ENCODE measurements at places on chromosomes 2 and 18.

GRCh38 chr2:62573137-62573731 lies 67.2 kb upstream of the TMEM17 start:
- no peak for DNase-seq

DNA sequence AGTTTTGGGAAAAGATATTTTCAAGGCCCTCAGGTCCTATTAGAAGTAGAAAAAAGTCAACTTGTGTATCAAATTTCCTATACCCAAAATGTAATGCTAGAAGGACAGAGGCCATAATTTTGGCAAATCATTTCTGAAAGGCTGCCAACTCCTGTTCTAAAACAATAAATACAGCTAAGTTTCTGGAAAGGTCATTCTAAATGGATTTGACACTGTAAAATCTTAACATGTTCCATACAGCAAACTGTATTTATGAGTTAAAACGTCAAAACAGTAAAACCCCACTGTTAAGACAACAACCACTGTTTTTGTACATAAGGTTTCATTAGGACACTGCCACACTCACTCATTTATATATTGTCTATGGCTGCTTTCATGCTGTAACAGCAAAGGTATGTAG lies 9.7 kb downstream of the FAM98A start:
- DNase-seq = no peak

GRCh38 chr18:55539240-55539639 lies 48.8 kb downstream of the TCF4 start:
- DNase-seq = no peak

GRCh38 chr18:13406736-13407135 lies 188.2 kb downstream of the LDLRAD4 start:
- no peak for DNase-seq

DNA sequence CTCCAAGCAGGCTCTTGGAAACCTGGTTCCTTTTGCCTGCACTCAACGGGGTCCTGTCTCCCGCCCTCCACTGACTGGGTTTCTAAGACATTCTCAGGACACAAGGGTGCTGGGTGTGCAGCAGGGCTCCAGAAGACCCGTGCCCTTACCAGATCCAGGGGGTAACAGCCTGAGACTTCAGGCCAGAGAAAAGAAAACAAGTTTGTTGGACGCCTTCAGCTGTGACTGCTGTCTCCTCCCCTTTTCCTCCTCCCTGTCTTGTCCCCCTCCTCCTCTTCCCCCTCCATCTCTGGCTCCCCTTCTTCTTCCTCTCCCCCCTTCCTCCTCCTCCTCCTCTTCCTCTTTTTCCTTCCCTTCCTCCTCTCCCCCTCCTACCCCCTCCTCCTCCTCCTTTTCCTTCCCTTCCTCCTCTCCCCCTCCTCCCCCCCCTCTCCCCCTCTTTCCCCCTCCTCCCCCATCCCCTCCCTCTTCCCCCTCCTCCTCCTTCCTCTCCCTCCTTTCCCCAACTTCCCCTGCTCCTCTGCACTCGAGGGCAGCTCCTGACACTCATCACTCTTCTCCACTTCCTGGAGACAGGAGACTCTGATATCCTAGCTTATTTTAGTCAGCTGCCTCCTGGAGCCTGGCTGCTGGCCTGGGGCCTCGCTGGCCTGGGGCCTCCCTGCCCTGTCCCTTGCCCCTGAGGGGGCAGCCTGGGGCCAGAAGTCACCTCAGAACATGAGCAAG lies 12.4 kb downstream of the ADRA2B start:
- DNase-seq = no peak

DNA sequence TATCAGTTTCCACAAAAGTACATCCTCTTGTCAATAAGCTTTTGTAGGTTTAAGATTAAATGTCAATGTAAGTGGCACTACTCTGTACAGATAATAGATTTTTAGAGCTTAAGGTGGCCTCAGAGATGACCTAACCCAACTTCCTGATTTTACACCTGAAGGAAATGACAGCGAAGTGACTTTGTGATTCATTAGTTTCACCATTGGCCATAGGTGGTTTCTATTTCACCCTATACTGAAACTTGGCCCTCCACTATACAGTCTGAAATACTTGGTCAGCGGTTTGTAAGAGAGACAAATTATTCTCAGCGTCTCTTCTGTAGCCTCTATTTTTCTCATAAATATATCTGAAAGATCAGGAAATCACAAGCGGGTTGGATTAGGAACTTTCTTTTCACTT lies 330.4 kb upstream of the FAM98A start:
- no peak for DNase-seq

- DNase-seq = no peak
These were observed 2039.2 kb upstream of the CELF4 start for GRCh38 chr18:39604836-39605235.

GRCh38 chr18:58692422-58693185 lies 21.3 kb downstream of the MALT1 start:
- no peak for DNase-seq

Measured in liver (tissue), 10 donors.